Epithelial cell of prostate (primary cell): ENCODE measurements at places on chromosomes 2 and 18.

DNA sequence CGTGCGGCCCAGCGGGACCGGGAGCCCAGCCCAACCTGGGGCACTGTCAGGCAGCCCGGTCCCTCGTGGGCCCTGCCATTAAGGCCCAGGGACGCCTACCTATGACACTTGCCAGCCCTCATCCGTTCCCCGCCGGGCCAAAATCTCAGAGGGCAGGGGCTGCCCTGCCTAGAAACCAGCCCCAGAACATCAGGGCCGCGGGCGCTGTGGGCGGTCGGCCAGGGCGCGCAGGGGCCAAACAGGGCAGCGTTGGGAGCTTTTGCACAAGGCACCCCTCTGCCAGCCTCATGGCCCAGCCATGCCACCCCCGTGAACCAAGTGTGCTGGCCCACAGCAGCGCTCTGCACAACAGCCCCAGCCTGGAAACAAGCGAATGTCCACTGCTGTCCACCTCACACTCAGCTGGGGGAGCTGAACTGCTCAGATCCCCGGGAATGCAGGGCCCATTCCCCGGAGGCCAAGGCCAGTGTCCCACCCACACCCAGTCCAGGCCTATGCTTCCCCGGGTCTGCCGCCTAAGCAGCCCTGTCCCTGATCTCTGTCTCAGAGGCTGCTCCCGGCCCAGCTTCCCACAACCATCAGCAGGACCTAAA, 3.5 kb upstream of the NEURL3 start:
- DNase-seq, result no peak

DNA sequence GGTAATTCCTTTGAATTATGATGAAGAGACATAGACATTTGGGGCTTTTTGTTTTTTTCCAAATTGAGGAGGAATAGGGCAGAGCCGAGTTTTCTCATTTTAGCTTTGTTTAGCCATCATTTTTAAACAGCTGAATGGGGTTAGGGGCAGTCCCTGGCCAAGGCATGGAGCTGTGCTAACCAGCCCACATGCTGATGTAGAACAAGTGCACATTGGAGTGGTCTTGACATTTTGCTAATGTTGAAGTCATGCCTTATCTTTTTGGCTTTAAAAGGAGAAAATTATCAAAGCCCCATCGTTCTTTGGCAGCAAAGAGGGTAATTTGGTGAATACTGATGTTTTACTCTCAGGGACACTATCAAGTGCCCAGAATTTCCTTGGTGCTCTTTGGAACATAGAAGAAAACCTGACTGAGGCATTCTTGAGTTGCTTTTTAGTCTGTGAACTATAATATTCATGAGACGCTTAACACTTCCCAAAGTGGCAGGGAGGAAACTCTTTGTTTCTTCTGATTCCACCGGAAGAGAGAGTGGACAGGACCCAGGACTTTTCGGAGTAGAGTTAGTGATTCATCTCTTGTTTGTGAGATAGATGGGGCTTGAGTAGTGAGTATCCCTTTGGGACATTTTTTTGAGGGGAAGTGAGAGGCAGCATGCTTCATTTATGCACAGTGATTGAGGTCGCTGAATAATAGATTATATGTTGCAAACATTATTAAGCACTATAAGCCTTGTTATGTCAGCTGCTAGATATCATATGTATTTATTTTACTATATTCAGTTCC, 45.0 kb downstream of the MTA3 start:
- DNase-seq, result no peak

GRCh38 chr2:67561457-67561965, 164.4 kb downstream of the ETAA1 start:
- peak; percentile 85 for DNase-seq

DNA sequence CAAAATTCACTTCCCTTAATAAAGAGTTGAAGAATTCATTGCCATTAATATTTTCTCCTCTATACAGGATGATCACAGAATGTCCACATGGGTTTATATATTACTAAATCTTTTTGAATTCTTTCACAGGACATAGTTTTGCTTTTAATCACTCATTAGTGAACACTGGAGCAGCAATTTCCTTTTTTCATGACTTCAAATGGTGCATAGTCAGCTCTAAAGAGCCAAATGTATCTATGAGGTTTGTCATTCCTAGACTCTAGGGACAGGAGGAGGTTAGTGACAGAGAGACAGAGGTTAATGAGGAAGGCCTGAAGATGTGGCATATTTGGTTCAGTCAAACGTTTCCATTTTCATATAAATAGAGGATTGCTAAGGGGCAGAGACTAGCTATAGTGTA, 111.8 kb downstream of the FSHR start:
- DNase-seq, result no peak

GRCh38 chr2:105808423-105809096, 63.8 kb downstream of the NCK2 start:
- no peak for DNase-seq

DNA sequence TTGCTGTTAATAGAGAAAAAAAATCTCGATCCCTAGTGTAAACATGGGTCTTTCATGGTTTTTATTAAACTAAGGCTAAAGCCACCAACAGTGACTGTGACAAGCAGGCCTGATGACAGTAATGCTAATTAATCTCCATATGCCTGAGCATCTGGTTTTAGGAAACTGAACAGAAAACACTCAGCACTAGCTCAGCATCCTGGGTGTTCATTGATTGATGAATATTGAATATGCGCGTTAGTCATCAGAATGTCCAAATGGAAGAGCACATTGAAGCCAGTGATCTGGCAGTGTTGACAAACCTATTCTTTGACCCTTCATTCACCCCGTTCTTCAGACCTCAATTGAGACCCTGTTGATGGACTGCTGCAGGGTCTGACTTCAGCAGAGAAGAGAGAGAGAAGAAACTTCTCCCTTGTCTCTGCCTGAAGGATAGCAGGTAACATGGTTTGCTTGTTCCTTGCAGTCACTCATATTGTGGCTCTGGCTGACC, 283.8 kb downstream of the RDH14 start:
- DNase-seq, result no peak

DNA sequence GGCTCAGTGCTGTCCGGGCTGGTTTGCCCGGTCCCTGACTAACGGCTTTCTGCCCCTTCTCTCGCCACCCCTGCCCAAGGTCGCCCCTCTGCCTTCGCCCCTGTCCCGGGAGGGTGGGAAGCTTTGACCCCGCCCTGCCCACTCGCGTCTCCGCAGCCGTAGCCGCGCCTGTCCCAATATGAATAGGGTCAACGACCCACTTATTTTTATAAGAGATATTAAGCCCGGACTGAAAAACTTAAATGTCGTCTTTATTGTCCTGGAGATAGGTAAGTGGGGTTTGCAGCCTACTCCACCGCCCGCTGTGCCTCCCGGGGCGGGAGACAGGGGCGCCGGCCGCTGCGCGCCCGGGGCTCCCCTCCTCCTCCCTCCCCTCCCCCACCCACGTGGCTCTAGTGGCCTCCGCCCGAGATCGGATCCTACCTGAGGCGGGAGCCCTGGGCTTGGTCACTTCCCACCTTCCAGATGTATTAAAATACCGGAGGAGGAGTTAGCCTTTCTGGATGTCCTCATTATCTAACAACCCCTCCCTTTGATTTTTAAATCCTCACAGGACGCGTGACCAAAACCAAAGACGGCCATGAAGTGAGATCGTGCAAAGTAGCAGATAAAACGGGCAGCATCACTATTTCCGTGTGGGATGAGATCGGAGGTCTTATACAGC, 633 bp downstream of the NABP1 start:
- no peak for DNase-seq

DNA sequence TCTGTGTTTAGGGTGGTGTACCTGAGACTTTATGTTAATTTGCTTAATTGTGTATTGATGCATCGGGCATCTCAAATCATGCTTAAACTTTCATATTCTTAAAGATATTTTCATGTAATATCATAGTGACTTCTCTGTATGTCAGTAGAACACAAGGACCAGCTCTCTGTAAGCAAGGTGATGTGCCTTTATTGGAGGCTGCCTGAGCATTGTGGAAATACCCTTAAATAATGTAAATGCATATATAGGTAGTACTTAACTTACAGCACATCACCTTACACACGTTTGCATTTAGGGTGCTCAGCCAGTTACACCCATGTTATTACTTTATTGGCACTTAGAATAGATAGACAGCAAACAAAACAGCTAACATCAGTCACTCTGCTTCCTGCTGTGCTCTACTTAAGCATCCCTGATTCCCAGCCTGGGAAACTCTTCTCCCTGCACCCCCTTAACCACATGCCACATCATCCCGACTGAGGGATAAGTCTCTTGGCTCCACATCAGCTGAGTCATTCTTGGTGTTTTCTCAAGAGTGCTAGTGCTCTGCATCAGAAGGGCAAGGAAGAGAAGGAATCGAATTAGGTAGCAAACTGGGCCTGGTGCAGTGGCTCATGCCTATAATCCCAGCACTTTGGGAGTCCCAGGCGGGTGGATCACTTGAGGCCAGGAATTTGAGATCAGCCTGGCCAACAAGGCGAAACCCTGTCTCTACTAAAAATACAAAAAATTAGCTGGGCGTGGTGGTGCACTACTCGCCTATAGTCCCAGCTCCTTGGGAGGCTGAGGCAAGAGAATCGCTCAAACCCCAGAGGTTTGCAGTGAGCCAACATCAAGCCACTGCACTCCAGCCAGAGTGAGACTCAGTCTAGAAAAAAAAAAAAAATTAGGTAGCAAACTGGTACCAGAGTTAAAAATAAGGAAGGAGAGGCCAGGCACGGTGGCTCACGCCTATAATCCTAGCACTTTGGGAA, 108.7 kb downstream of the MAP3K20 start:
- DNase-seq, result peak; percentile 67

DNA sequence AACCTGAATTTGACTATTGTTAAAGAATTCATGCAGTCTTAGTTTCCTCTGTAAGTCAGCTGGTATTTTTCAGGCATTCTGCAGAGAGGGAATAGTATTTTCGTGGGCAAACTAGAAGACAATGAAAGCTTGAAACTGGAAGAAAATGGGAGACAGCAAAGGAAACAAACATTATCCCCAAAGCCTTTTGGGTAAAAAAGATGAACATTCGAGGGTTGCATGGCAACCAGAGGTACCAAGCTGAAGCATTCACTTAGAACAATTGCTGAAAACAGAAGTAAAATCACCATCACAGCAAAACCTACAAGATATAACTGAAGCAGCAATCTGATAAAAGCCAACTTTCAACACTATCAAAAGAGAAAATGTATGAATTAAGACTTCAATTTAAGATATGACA, 233.7 kb downstream of the SCG2 start:
- DNase-seq, result no peak

DNA sequence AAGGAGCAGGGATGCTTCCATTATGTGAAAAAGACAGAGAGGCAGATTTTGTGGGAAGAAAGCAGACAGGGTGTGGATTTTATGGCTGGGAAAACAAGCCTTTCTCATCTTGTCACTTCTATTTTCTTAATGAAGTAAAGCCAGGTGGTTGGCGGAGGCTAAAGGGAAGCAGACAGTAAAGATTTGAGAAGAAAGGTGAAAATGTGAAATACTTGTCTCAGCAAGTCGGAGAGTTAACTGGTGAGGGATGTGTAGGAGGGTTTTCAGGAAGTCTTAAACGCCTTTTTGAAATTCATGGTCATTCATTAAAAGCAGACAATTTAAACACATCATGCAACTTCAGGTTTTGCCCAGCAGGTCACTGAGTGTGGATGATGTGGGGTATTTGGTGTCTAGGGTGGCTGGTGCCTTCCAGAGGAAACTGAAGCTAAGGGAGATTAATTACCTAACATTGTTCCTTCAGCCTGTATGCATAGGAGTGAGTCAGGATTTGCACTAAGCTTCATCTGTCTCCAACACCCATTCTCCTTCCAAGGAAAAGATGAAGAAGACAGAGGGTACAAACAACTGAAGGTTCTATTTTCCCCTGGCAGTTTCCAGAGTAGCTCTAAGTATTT, 20.7 kb downstream of the SLC14A2 start:
- DNase-seq, result no peak

GRCh38 chr18:45828917-45829811, 3.7 kb downstream of the SIGLEC15 start:
- no peak for DNase-seq

GRCh38 chr2:54555318-54555837, 99.3 kb downstream of the SPTBN1 start:
- DNase-seq, result no peak

GRCh38 chr2:102619414-102620319, at the start of gene SLC9A2:
SLC9A2 (plus strand) TSS chr2:102619553; CDS start chr2:102619849, 296 bp downstream.
- no peak for DNase-seq

DNA sequence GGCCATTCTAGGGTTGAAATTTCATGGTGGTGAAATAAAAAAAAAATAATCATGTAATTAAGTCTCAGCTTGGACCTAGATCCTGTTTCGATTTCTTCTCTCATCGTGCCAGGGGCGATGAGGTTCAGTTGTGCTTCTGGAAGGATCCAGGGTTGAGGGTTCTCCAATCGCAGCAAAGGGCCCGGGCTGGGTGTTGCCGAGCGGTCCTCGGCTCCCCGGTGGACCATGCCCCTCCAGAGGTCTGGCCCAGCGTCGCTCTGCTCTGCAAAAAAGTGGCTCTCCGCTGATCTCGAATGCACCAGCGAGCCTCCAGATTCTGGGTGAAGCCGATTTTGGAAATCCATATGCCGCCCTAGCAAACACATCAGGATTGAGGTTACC, 39.0 kb downstream of the EN1 start:
- DNase-seq, result no peak

DNA sequence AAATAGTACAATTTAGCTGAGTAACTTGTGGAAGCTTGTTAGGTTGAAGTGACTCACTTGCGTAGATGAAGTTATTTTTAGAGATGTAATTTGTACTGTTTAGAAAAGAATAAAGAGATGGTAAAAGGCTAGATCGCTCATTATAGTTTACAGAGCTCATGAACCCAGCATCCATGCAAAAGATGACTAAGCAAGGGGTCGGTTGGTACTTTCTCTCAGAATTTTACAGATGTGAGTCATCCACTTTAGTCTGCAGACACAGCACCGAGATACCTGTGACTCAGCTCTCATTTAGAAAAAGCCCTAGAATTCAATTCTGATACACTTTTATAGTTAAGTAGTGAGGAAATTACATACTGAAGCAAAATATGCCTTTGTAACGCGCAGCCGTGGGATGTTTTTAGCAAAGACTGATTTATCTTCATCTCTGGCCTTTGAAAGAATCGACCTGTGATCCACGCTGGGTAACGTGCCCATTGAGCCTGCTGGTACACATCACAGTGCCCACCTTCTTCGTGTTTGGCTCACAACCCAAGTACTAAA, 116.5 kb upstream of the FOSL2 start:
- peak; percentile 88 for DNase-seq

DNA sequence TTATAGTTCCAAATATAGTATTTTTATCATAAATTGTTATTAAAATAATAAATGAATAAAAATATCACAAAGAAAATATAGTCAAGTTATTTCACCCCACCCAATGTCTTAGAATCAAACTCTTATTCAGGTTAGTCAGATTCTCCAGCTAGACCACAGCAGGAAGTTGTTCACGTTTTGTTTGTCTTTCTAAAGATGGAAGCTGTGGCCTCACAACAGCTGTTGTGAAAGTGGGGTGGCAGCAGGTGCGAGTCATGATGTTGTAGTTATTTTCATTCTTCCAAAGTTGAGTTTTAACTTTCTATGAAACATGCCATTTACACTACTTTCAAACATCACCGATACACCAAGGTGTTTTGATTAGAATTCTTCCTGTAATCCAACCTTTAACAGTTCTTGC, 272.9 kb downstream of the SLC8A1 start:
- DNase-seq, result no peak

GRCh38 chr18:30920351-30920750, 122.2 kb downstream of the DSC3 start:
- DNase-seq, result no peak

- DNase-seq, result no peak
Observed at GRCh38 chr2:117621326-117621725, 193.2 kb upstream of the DDX18 start.

GRCh38 chr2:46353509-46353908, 56.3 kb downstream of the EPAS1 start:
- no peak for DNase-seq
